ENCODE measurements at places on chromosomes 11 and 22. TPM values are rescaled to one million over a fixed set of nuclear protein-coding genes. Genes with fewer than 3 reads are reported as not detected.

OR10D3 gene
- total RNA-seq, result not detected

GRCh38 chr11:35223371-35223796, 84.4 kb downstream of the CD44 start:
- no peak for DNase-seq

UPK2 gene
- total RNA-seq, result 0.63 TPM

SERHL2 gene
- 3.5 TPM for total RNA-seq

MLC1 gene
- 0.77 TPM for total RNA-seq

CDC42BPG gene
- total RNA-seq, result 0.46 TPM

XRCC6 gene
- total RNA-seq, result 161 TPM

- no peak for DNase-seq
These were observed 50.5 kb downstream of the SNX19 start for GRCh38 chr11:130865774-130866114.

- DNase-seq, result peak; percentile 89
These were observed 82.9 kb downstream of the KCNQ1 start for GRCh38 chr11:2527621-2528291.

DNA sequence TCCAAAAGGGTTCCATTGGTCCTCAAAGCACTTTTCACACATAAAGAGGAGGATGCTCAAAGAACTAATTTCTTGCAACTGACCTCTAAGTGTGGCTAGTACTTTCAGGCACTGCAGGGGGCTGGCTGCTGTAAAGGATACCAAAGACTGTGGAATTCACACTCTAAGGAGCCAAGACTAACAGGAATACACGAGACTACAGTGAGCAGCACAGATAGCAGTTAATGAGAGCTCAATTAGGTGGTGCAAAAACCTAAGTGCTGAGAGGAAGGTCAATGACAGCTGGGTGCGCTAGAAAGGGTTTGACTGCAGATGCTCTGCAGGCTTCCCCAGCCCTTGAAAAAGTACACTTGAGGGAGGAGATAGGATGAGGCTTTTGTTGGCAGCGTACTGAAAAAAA, 124.3 kb upstream of the NTM start:
- no peak for DNase-seq

- no peak for DNase-seq
These were observed 14.1 kb downstream of the WT1 start for GRCh38 chr11:32420937-32421901.

GRCh38 chr11:132472411-132473172, 1059.7 kb downstream of the OPCML start:
- no peak for DNase-seq

DNA sequence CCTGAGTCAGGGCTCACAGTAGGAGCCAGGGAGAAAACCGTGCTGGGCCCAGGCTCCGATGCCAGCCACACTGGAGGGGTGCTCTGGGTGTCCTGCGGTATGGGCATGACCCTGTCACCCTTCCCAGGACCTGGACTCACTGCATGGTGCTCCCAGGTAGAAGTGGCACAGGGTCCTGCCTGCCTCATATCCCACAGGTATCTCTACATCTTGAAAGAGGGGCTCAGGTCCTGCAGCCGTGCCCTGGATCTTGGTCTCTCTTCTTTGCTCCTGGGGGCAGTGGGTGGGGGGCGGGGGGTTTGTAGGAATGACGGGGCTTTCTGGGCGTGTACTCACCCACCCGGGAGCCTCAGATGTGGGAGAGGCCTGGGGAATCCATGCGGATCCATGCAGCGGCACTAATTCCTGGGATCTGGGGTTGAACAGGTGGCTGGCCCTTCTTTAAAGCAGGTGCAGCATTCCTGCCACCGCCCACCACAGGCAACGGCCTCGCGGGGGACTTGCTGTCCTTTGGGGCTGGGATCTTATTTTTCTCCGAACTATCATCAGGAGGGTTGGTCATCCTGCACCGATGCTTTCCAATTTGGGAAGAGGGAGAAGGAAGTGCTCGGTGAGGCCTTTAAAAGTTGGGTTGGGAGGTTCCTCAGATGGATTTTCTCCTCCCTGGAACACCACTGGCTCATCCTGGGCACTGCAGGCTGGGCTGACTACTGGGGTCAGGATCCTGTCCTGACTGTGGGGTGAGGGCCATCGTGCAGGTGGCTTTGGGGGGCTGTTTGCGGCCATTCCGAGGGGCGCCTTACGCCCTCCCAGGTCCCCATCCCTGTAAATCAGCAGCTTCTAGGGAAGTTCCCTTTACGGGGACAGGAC, 886.4 kb downstream of the BRD1 start:
- DNase-seq, result peak; percentile 58

- no peak for DNase-seq
These were observed 21.4 kb downstream of the TSSC4 start for GRCh38 chr11:2421996-2422395.

DNA sequence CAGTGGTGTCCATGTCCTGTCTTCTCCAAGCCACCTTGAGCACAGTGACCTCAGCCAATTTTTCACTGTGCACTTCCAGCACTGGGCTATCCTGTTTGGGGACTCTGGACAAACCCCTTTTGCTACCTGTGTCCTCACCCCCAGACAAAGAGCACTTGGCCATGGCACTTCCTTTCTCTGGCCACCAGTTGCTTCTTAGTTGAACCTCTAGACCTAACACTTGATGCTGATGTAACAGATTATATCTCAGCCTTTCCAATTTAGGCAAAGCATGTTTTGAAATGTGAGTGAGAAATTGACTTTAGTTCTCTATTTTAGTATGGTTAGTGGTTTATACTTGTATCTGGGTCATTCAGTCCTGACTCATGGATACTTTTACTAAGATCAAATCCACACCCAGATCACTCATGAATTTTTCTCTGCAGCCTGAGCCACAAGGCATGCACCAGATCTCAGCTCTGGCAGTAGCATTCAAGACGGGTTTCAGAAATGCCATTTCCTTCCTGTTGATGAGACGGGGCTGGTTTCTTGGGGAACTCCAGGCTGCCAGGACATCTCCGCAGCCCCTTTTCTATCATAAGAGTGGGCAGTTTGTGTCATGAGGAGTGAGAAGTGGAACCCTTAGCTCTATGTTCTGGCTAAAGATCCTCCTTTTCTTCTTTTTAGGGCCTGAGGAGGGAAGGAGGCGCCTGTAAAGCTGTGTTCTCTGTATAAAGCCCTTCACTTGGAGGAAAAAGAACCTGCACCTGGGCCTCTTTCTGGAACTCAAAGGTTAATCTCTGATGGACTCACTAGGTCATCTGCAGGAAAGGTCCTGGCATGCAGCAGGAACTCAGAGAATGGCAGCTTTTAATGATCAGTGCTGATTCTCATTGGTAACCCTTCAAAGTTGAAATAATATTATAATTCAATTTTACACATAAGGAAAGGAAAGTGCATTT, 185.6 kb upstream of the TENM4 start:
- no peak for DNase-seq

DNA sequence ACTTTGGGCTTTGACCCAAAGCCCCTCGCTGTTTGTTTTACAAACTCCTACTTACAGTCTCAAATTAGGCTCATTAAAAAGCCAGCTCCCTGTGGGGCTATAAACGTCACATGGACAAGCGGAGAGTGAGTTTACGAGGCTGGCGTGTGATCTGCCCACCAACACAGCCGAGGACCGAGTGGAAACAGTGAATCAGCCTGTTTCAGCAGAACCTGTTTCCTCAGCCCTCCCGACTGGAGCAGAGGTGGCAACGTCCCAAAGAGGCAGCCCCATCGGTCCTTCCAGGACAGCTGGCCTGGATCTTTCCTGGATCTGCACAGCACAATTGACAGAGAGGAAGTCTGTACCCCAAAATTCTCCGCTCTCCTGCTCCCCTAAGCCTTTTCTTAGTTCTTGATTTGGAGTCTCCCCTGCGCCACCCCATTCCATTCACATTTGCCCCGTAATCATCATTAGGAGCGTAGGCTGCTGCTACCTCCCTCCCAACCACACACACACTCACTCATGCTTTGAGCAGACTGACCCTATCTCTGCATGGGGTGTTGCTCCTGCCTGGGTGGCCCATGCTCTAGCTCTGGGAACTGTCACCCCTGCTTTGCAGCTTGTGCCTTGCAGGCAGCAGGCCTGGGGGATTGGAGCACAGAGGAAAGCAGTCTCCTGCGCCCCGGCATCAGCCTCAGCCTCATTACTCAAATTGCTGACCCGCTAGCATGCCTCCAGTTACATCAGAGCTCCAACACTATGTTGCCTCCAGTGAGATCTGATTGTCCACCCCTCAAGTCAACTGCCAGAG, 117.8 kb downstream of the NAT10 start:
- DNase-seq, result no peak

DNA sequence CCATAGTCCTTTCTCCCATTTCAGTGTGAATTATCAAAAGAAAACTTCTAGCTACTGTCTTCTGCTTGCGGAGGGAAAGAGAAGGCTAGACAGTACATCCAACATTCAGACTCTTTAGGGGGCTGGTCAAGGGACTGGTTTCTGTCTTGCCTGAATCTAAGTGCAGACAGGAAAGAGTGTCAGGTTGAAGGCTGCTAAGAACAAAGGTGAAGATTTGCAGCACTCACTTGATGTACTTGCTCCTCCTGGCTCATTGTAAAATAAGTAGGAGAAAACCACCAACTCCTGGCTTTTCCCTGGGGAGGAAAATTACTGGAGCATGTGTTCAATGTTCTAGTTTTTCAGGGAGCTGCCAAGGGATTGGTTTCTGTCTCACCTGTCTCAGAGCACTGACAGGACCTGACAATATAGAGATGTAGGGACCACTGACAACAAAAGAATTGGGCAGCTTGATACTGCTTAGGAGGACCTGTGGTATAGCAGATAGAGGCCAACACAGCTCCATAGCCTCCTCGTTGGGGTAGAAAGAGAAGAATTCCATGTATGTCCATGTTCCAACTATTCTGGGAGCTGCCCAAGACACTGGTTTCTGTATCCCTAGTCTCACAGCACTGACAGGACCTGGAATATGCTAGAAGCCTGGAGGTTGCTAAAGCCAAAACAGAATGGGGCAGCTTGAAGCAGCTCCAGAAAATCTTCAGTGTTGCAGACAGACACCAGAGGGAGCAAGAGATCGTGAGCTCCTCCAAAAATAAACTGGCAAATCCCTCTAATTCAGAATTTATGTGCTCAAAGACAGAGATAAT, 39.7 kb upstream of the MMP12 start:
- no peak for DNase-seq

ESAM gene
- total RNA-seq, result 1.7 TPM

DNA sequence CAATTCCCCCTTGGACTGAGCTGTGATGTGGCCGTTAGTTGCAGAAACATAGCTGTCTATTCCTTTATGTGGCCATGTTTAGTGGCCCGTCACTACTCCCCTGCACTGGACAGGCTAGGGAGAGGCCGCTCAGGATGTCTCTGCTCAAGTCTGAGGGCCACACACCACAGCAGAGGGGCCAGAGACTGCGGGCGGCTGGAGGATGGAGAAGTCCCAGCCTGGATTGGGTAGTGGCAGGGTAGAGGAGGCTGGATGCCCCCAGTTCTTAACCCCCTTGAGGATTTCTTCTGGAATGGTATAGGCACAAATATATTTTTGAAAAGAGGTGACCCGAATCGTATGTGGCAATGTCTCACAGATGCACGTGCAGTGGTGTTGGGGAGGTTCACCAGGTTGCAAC, 116.4 kb upstream of the B3GAT1 start:
- DNase-seq, result peak; percentile 57

GRCh38 chr22:47781024-47781423, 1018.6 kb downstream of the TBC1D22A start:
- DNase-seq, result no peak

THY1 gene
- 219 TPM for total RNA-seq

DNA sequence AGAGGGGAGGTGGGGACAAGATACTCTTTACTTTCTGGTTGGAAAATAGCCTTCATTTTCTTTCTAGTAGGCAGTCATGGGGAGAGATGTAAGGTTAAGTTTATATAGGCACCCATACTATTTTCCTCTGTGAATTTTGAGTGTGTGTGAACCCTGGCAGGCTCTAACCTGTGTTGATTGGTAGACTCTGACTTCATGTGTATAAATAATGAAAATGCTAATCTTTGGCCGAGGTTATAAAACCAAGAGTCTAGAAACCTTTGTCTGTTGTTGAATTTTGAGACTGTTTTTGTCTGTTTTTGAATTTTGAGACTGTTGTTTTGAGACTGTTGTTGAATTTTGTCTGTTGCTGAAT, 14.0 kb downstream of the TRIM44 start:
- DNase-seq, result no peak

FAT3 gene
- 21.3 TPM for total RNA-seq

- no peak for DNase-seq
These were observed 3.8 kb downstream of the CSNK1E start for GRCh38 chr22:38313384-38313955.

KMT5B gene
- total RNA-seq, result 41.2 TPM

GRCh38 chr11:8006349-8006977, 19.3 kb downstream of the EIF3F start:
- no peak for DNase-seq

GRCh38 chr22:39026509-39027150, 5.7 kb downstream of the APOBEC3D start:
- no peak for DNase-seq

- peak; percentile 51 for DNase-seq
These were observed 89.0 kb downstream of the ISX start for GRCh38 chr22:35154937-35155387.

DDTL gene
- total RNA-seq, result not detected

DNA sequence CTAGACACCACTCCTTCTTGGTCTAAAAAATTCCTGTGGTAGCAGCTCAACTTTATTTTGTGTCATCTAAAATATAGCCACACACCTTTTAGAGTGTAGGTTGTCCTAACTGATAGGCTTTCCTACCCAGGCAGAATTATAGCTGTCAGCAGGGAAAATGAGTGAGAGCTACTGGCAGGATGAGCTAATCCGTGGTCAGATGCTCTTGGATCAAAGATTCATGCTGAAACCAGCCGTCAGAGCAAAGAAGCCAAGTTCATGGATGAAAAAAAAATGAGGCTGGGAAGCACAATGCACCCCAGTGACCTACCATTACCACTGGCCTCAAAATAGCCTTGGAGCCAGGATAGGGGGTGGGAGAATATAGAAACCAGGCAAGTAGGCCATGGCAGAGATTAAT, 113.1 kb upstream of the BLID start:
- DNase-seq, result no peak

DNA sequence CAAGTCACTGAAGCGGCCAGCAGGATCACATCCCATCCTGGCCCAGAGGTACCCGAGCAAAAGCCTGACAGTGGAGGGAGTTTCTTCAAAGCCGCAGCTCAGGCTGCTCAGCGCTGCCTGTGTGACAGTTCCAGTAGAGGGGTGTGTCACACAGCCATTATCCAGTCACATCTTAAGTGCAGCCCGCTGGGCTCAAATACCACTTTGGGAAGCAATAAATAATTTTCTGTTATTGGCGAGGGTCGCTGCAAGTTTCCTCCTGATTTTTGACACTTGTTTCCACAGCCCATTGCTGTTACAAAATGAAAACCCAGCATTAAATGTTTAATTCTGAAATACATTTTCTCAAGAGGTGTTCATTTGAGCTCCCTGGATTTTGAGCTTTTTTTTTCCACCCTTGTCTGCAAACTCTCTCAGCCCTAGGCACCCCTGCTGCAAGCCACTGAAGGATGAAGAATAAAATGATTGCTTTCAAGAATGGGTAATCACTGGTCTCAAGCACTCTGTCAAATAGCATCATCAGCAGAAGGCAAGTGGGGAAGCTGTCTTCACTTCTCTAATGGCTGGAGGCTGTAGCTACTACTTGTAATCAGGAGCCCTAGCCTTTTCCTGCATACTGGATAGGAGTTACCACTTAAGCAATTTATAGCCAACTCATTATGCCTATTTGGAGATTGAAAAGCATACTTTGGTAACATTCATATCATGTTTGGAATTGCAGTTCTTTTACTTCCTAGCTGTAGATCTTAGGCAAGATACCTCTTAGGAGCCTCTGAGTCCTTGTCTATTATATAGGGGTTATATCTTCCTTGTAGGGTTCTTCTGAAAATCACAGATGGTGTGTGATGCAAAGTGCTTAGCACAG, 373.7 kb downstream of the METTL15 start:
- DNase-seq, result no peak

GRCh38 chr11:72970557-72971118, 156.4 kb downstream of the ATG16L2 start:
- DNase-seq, result no peak
